Activated CD4-positive, CD25-positive, alpha-beta regulatory T cell treated with anti-CD3 and anti-CD28 coated beads, Interleukin-2, amount 50 U/mL, for 24 hours (primary cell): ENCODE measurements at places on chromosomes 7 and 10.

- no peak for ATAC-seq
Observed at GRCh38 chr7:144723301-144723700, 112.6 kb downstream of the TPK1 start.

DNA sequence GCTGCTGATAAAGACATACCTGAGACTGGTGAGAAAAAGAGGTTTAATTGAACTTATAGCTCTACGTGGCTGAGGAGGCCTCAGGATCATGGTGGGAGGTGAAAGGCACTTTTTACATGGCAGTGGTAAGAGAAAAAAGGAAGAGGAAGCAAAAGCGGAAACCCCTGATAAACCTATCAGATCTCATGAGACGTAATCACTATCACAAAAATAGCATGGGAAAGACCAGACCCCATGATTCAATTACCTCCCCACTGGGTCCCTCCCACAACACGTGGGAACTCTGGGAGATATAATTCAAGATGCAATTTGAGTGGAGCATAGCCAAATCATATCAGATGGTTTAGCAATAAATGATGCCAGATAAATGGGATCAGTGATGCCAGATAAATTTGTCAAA lies 892.0 kb upstream of the CELF2 start:
- ATAC-seq: no peak

DNA sequence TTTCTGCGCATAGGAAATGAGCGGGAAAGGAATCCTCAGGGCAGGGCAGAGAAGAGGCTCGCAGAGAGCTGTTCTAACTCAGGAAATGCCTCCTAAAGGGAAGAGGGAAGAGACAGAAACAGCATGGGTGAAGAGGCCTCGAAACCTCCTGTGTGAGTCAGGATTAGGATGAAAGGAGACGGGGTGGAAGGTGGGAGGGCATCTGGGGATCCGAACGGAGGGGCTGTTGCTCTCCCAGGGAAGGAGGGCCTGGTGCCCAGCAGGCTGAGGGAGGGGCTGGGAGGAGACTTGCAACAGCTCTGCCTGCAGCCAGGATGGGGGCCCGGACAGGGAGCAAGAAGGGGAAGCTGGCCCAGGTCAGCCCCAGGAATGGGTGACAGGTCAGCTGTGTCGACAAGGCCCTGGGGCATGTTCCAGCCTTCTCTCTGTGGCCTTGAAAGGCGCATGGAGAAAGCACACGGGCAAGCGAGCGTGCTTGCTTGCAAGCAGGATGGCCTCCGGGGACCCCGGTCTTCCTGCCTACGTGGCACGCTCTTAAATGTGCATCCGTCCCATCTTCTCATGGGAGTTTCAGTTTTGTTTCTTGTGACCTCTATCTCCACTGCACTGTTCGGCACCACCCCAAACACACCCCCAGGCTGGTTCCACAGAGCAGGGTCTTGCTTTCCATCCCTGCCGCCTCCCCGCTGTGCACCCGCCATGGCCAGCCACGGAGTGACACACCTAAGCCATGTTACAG lies 63.5 kb downstream of the HIPK2 start:
- ATAC-seq: no peak

GRCh38 chr7:129157651-129158050 lies 13.1 kb downstream of the TSPAN33 start:
- no peak for ATAC-seq

- no peak for ATAC-seq
Observed at GRCh38 chr10:100072514-100072913, 9.2 kb downstream of the CPN1 start.

DNA sequence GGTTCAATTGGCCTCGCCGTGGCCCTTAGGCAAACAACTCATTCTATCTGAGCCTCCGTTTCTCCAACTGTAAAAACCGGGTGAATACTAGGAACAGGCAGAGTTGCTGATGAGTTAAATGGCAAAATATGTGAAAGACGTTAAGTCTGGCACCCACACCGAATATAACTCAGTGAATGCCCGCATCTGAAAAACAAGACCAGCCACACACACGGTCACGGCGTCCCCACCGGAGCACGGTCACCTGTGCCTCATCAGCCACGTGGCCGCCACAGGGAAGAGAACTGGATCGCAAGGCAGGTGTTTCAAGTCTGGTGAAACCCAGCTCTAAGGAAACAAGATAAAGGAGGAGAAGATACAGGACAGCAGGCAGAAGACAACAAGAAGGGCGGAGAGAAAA lies 20.4 kb downstream of the PRKAG2 start:
- no peak for ATAC-seq

DNA sequence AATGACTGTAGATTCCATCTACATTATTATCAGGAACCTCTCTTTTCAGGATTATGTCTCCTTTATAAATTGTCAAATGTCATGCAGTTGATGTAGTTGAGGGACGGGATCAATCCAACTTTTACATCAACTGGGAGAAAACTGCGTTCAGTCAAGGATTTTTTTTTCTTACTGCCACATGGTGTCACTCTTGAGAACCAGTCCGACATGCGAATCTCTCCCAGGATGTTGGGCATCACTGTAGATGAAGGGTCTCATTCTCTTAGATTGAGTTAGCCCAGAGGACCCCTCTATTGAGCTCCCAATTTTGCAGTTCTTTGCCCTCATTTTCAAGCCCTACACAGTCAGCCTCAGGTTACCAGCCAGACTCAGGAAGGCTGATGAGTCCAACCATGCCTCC lies 120.3 kb upstream of the PTPRZ1 start:
- ATAC-seq: no peak

DNA sequence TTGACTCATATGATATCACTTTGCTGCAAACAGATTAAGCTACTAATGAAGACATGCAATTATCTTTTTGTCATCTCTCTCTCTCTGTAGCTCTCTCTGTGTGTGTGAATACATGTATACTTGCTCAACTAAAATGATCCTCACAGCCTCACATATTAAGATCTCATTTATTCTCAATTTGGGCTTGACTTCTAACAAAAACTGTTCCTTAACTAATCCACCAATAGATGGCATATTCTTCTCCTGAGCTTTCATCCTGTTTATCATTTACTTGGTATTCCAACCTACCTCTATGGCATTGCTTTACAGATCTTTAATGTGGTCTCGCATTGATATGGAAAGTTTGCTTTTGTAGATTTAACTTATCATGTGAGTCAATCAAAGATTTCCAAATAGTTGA lies 540.4 kb downstream of the CNTNAP2 start:
- no peak for ATAC-seq

DNA sequence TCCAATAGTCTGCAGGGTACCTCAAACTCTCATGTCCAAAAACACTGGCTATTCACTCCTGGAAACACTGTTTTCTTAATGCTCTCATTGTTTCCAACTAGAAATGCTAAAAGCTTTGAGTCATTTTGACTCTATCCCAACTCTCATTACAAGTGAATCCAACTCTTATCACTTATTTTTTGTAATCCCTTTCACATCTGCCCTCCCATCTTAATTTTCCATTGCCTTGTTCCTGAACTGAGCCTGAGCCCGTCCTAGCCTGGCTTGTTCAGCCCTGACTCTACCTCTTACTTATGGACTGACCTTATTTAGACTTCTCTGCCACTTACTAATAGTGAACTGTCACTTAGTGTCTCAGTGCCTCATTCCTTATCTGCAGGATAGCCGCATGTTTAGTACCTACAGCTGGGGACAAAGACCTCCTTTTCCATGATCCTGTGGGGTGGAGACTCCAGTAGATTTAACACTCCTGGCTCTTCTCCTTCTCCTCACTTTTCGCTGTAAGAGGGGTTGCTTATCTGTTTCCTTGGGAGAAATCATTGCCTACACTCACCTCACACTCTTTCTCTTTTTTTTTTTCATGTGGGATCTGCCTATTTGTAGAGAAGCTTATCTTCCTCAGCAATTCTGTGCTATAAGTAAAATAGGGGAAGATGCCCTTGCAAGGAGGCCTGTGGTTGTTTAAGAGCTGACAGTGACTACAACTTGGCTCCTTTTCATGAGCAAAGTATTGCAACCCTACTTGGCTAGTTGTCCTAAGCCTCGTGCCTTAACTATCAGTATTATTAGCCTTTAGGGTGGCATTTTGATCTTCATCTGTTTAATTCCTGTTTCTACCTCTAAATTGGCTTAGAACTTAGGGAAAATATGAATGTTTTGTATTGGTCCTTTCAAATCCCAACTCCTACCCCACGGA lies 56.4 kb downstream of the SLC16A12 start:
- ATAC-seq: no peak
